ENCODE measurements at places on chromosomes 3 and 15. TPM values are rescaled to one million over a fixed set of nuclear protein-coding genes. Genes with fewer than 3 reads are reported as not detected.

SLC24A5 gene
- total RNA-seq: not detected

LDHAL6B gene
- total RNA-seq: not detected

IMPG2 gene
- total RNA-seq: 0.99 TPM

VGLL4 gene
- total RNA-seq: 86.9 TPM

SLC9C1 gene
- not detected for total RNA-seq

SOX14 gene
- not detected for total RNA-seq

H1-8 gene
- not detected for total RNA-seq

- DNase-seq: no peak
Measured at GRCh38 chr3:46675426-46675825, 18.1 kb downstream of the ALS2CL start.

DNA sequence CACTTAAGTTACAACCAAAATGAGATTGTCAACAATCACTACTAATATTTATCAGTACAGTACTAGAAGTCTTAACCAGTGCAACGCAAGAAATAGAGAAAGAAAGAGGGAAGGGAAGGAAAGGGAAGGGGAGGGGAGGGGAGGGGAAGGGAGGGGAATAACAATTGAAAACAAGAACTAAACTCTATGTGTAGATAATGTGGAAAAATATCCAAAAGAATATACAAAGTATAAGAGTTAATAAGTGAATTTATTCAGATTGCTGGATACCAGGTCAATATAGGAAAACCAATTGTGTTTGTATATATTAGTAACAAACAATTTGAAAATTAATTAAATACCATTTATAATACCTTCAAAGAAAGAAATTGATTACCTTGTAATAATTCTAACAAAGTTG lies 10.7 kb downstream of the ATP13A5 start:
- DNase-seq: no peak

DNA sequence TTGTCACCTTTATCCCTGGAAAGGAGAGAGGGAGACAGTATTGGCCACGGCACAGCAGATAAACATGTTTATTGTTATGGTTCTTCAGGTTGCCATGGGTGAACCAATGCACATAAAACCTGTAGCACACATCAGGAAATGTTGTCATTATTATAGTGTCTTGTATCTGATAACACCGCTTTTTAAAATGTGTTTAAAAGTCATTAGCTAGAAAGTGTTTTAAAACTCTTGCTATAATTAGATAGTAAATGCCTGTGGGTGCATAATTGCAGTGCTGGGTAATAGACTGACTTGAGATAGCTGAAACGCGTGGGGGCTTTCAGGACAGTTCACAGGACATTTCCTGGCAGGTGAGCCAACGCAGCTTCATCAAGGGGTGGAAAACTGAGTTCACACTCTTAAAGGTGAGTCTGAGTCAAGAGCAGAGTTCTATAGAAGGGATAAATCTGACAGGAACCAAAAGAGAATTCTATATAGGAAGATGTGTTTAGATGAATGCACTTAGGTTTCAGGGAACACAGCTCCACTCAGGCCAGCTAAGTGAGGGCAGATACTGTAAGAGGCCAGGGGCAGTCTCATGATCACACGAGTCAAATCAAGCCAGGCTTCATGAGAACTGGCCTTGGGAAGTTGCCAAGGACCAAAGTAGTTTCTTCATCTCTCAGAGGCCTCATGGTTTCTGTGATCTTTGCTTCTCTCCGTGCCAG lies 35.6 kb upstream of the PPP4R2 start:
- no peak for DNase-seq

GRCh38 chr3:57538465-57538864 lies 5.7 kb downstream of the DNAH12 start:
- DNase-seq: no peak

DNA sequence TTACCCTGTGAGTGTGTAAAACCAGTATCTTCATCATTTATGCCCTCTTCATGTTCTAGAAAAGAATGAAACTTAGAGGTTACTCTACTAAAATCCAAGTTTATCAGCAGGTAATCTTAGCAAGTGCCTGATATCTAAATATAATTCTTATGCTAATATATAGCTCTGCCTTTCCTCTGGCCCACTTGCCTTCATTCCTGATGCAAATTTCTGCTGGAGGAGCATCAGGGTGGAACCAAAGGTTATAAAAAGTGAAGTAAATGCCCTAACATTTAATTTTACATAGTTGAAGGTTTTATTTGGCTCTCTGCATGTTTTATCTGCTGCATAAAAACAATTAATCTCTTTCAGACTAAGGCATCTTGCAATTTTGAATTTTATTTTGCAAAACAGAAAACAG lies 936.2 kb downstream of the ROBO2 start:
- no peak for DNase-seq

DNA sequence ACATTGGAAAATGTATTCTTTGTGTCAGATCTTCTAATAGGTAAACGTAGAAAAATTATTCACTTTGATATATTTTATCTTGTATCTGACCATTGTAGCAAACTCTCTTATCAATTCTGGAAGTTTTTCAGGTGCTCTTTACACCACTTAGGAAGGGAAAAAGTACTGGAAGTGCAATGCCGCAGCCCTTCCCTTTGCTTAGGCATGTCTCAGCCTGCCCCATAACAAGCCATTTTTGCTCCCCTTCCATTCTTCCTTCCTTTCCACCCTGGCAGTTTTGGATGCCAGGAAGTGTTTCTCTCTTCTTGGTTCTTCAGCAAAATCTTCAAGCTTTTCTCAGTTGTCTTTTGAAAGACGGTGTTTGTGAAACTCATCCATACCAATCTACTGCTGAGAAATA lies 34.9 kb upstream of the SLC9A9 start:
- DNase-seq: no peak

DNA sequence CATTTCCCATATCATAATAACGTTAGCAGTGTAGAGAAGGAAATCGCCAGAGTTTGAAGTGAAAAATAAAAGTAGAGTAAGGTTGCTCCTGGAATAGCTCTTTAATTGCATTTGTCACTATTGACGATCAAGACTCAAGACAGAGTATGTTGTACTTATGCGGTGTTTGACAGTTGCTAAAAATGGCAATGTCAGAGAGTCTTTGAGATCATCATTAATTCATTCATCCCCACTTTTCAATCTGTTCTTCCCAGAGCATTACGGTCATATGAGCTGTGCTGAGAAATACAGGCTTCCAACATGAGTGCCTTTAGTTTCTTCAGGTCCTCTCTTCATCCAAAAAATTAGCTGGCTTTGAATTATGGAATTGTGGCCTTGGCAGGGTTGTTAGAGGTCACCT lies 173.8 kb upstream of the CHRM5 start:
- DNase-seq: no peak

- no peak for DNase-seq
Measured at GRCh38 chr3:87200060-87200647, 27.0 kb upstream of the CHMP2B start.

GRCh38 chr3:41075975-41076374 lies 123.3 kb upstream of the CTNNB1 start:
- DNase-seq: no peak

DNA sequence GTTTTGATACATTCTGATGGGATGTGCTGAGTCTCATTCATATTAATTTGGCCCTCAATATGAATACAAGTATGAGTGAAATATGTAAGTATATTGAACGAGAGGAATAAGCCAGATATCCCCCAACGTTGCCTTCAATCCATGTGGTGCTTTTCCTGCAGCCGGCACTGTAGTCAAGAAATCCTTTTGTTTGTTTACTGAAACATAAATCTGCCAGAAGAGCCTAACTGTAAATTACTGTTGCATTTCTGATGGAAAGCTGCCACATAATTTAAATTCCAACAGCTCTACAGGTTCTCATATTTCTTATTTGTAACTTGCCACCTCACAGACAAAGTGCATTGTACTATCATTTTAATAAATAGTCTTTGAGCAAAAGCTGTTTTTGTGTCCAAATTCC lies 314.0 kb downstream of the KBTBD8 start:
- no peak for DNase-seq

- no peak for DNase-seq
Measured at GRCh38 chr3:34216711-34217335, 418.4 kb downstream of the PDCD6IP start.

- no peak for DNase-seq
Measured at GRCh38 chr3:47464588-47464987, 11.2 kb downstream of the SCAP start.

- DNase-seq: peak; percentile 33
Measured at GRCh38 chr15:85443593-85444087, 63.2 kb downstream of the AKAP13 start.

DNA sequence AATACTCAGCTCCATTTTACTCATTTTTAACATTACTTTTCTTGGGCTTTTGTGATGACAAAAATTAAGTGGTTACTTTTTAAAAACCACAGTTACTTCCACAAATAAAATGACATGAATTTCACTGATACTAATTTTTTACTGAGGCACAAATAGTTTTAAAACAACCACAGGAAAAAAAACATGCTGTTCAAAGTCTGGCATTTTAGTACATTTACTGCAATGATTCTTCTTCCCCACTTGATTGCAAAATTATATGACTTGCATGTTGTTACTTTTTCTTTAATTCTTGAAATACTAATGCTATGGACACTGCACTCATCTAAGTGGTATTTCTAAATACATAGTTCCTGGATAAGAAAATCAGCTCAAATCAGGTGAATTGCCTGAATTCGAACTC lies 24.8 kb upstream of the SLMAP start:
- DNase-seq: no peak

DNA sequence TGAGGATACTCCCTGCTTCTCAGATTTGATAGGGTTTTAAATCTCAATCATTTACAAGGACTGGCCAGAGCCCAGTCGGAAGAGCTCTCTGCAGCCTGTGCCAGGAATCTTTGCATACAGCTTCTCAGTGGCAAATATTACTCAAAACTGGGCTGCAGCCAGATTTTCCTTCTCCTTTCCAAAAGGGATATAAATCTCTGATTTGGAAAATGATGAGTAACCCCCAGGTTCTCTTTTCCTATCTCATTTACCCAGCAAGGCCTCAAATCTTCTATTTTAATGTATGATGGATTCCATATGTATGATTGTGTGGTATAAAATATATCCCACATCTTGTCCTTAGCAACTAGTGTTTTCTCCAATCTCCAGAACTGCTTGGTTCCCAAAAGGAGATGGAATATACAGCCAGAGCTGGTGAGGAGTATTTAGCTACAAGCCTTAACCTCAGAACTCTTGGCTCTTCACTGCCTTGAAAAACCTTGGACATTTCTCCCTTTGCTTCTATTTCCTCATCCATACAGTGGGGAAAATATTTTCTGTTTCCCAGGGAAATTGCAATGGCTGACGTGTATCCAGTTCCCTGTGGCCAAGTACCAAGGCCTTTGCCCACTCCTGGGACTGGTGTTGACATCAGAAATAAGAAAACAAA lies 114.4 kb downstream of the ATG7 start:
- no peak for DNase-seq

DNA sequence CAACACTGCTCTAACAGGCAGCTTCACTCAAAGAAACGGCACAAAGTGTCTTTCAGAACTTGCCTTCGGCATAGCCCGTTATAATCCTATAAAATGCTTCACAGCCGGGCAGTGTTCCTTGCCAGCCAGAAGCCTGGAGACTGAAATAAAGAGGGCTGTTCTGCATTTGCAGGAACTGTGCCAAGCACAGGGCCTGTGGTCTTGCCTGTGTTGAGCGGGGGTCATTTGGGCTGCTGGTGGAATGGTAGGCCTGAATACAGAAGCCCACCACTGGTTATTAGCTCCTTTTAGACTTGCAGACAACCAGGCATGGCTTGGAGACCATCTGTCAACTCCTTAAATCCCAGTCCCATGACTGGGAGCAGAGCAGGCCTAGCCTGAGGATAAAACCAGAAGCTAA lies 4.7 kb upstream of the ARHGEF3 start:
- no peak for DNase-seq

DNA sequence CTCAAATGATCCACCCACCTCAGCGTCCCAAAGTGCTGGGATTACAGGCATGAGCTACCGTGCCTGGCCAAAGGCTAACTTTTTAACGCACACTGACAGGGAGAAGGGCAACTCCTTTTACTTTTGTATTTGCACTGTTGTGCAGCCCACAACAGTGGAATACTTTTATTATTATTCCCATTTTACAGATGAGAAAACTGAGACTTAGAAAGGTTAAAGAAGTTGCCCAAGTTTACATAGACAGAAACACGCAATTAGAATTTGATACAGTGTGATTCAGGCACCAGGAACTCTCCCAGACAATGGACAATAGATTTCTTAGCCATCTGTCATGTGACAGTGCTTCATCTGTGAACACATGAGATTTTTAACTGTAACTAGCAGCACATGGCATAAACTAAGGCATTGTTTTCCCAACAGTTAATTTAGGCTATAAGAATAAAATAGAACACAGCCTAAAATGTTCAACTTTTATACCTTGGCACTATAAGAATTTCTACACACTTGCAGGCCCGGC lies 18.8 kb downstream of the STAG1 start:
- DNase-seq: no peak

Measured in glomerular endothelial cell (primary cell).